Cortex of kidney (tissue), 1 donor: ENCODE measurements at places on chromosomes 6 and 20.

DNA sequence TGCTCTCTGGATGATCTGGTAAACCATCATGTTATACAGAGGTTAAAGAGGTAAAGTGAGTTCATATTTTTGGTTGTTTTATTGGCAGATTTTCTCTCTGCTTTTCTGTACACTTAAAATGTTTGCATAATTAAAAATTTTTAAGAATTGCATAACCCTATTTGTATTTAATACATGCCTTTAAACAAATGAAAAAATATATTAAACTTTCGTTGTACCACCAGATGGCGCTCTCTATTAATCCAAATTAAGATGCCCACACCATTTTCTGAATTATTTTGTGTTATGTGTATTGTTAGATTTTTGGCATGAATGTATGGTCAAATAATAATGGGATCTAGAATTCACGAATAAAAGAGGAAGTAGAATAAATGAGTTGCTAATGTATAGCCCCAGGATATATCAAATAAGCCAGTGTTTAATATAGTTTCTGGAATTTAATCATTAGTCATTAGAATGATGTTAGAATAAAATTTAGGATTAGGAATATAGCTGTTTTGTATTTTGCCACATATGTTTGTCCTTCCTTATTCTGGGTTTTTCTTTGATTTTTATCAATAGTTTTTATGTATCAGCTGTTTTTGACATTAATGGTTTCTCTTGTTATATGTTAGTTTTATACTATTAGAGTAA, 38.9 kb downstream of the SMAP1 start:
- no peak for DNase-seq

DNA sequence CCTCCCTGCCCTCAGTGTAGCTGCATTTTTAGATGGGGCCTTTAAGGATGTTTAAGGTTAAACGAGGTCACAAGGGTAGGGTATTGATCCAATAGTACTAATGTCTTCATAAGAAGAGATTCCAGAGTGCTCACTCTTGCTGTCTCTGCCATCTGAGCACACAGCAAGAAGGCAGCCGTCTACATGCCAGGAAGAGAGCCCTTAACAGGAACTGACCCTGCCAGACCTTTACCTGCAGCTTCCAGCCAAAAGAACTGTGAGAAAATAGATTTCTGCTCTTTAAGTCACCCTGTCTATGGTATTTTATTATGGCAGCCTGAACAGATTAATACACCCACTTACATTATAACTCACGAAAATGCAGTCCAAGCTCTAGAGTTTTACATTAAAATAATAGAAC, 685.3 kb upstream of the MARCKS start:
- DNase-seq = no peak

GRCh38 chr6:155782320-155782731, 326.7 kb upstream of the NOX3 start:
- no peak for DNase-seq

- DNase-seq = no peak
These were observed 29.3 kb downstream of the CST8 start for GRCh38 chr20:23520185-23520584.

DNA sequence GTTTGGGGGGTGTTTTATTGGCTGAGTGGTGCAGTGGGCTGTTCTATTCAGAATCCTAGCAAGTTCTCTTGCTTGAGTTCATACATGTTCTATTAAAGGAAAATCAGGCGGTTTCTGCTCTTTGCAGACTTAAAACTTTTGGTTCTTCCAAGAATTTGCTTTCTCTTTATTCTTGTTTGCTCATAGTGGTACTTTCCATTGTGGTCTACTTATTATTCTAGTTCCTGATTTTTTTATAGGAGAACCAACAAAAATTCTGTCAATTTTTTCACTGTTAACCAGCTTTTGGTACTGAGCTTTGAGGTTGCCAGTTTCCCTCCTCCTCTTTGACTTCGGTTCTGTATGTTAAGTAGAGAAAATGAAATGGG, 6.7 kb downstream of the AFDN start:
- no peak for DNase-seq

- DNase-seq = no peak
These were observed 230.2 kb upstream of the THEMIS start for GRCh38 chr6:128131036-128131435.

DNA sequence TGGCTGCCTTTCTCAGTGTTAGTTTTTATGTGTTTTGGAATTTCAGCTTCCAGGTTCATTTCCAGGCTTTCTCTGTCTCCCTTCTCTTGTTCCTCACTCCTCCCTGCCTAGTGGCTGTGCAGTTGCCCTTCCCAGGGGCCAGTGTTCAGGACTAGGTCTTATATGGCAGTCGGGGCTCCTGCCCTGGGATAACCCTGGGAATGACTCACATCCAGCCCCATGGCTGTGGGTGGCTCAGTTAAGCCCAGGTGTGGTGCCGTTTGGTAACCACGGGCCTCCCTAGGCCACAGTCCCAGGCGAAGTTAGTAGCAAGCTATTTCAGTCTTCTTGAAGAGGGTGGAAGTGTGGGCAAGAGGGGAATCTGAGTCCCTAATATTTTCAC, 57.4 kb upstream of the DDR1 start:
- DNase-seq = no peak

- no peak for DNase-seq
These were observed 95.0 kb upstream of the FAM184A start for GRCh38 chr6:119173249-119174084.

DNA sequence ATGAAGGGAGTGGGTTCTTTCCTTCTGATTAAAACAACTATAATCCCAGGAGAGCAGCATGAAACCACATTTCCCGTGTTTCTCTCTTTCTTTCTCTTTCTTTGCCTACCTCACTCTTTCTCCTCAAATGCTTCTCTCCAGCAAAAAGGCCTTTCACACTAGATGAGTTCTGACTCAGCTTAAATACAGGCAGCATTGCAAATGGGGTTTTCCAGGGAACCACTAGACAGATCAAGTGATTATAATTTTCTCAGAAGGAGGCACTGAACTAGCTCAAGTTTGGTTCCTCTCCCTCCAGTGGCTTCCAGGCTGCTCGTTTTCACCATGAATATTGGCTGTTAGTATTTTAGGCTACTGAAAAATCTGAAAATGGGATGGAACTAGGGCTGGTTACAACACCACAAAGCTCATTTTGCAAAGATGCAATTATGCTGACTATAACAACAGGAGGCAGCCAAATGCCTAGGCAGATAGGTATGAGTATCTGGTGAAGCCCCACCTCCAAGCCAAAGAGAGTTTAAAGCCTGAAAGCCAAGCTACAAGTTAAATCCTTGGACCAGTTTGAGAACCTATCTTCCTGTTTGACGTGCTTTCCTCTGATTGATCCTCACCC, 260.0 kb downstream of the MMUT start:
- DNase-seq = no peak

DNA sequence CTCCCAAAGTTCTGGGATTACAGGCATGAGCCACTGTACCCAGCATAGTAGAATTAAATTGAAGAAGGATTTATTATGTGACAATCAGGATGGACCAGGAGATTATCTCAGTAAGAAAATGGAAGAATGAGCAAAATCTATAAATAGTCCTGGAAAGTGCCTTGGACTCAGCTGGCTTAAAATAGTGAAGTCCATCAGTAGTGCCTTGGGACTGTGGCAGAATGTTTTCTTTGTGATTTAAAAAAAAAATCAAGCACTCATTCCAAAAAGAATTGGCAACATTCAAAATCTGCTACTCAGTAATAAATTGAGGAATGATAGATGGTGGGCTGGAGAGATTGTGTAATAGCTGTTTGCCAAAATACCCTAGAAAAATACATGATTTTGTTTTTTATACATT, 37.0 kb upstream of the MAS1 start:
- no peak for DNase-seq

- no peak for DNase-seq
These were observed 34.7 kb upstream of the GSTA4 start for GRCh38 chr6:53029761-53030160.

DNA sequence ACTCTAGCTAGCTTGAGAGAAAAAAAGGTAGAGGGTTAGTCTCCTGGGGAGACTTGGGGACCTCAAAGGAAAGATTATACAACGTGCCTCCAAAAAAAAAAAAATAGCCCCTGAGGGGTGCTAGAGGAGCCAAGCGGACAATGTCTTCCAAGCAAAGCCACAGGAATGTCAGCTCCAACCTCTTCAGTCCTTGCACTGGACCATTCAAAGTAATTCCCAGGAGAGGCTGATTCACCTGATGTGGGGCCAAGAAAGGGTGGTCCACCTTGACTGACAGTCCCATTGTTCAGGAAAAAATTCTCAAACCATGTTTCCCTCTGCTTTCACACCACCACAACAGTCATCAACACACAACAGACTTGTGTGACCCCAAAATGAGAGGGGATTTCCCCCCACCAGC, 30.7 kb downstream of the ASIP start:
- DNase-seq = no peak

DNA sequence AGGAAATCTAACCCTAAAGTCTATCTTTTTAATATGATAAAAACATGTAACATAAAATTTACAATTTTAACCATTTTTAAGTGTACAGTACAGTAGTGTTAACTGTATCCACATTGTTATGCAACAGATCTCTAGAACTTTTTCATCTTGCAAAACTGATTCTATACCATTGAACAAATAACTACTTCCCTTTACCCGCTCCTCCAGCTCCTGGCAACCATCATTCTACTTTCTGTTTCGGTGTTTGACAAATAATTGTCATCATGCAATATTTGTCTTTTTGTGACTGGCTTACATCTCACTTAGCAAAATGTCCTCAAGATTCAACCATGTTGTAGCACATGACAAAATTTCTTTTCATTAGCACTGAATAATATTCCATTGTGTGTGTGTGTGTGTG, 203.2 kb downstream of the SIM1 start:
- DNase-seq = no peak

DNA sequence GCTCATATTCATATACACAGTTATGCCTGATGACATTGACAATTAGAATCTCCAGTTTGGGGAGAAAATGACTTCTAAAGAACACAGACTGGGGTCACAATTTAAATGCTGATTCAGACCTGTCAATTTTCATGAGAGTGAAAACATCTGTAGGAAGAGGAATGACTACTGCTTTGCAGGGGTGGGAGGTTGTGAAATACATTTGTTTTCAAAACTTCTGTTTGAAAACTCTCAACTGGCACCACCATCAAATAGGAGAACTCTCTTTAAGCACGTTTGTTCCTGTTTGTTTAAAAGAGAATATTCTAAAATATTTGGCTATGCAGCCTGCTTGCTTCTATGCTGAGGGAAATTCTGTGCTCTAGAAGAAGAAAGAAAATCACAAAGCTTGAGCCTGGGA, 50.8 kb upstream of the ADGRF5 start:
- no peak for DNase-seq

DNA sequence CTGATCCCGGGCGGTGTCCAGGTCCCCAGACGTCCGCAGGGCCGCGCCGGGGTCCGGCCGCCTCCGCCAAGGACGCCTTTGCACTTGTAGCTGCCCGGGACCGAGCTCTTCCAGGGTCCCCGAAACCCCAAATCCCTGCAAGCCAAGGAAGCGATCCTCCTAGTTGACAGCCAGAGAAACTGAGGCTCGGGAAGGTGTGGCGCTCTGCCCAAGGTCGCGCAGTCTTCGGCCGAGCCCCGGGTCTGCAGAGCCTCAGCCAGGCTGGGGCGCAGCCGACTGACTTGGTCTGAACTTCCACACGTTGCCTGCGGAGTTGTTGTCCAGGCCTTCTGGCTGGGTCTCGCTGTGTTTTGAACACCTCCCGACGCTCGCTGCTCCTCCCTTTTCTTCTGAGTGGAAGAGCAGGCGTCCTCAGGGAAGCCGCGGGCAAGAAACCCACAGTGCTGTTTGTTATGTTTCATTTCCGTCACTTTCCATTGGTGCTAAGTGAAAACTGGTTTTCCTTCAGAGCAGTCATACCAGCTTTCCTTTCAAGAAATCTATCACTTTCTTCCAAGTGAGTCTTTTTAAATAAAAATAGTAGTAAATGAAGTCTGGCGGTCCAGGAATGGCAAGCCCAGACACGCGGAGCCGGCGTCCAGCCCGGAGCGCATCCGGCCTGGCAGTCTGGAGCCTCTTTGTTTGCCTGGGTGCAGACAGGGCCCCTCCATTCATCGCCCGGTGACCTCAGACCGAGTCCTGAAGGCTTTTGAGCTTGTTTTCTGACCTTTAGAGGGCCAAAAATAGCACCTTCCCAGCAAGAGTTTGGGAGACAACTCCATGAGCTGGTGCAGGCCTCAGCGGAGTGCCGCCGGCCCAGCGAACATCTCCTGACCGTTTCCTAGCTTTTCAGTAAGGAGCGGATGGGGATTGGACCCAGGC, 698 bp downstream of the FAM210B start:
- DNase-seq = no peak

DNA sequence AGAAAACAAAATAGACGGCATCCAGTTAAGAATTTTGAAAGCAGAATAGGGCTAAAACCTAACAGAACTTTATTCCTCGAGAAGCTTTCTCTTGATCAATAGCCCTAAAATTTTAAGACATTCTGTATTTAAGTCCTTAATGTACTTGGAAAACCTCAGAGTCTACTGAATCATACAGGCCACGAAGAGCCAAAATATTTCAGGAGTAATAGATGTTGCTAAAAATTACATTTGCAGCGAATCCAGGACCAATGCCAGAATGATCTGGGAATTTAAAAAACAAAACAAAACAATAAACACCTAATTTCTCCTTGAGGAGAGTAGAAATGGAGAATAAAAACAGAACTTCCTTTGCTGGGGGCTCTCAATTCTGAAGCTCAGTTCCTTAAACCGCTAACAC, 23.3 kb downstream of the ATXN1 start:
- no peak for DNase-seq

GRCh38 chr6:11223286-11223864, 9.1 kb downstream of the NEDD9 start:
- DNase-seq = no peak

DNA sequence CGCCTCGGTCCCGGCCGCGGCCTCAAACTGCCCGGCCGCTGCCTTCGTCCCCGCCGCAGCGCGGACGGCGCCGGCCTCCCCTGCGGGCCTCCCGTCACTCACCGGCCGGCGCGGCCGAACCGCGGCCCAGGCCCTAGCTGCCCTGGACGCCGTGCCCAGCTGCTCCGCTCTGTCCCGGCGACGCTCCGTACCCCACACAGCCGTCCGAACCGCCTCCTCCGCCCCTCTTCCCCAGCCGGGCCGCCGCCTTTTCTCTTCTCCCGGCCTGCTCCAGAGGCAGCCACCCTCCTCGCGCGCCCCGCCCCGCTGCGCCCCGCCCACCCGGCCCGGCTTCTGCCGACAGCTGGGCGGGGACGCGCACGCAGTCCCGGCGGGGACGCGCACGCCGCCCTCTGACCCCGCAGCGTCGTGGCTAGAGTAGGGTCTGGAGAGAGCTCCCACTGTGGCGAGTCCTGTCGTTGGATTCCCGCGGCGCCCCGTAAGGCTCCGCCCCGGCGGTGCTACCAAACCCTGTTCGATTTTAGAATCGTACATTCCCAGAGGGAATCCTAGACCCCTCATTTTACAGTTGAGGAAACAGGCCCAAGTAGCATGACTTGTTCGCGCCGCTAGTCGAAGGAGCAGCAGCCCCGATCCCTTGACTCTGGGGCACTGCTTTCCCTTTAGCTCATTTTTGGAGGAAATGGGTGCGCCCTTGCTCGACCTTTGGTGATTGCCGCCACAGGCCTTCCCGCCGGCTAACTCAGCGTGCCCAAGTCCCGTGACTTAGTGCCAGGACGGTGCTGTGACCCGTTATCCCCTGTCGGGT, at the start of gene FBXO30:
TSS of gene FBXO30 (minus strand) at position 295 of the 808 bp plus-strand sequence. CDS start 8,390 bp downstream, outside the sequence.
- no peak for DNase-seq
